Lower lobe of right lung (tissue), 2 donors: ENCODE measurements at places on chromosomes 11 and 22. TPM values are rescaled to one million over a fixed set of nuclear protein-coding genes. Genes with fewer than 3 reads are reported as not detected.

CARD16 gene
- total RNA-seq = 97.3 TPM

LRRN4CL gene
- 3.4 TPM for total RNA-seq

SCGB2A2 gene
- total RNA-seq = not detected

KRTAP5-7 gene
- not detected for total RNA-seq

HSPA8 gene
- 1,001 TPM for total RNA-seq

ANKK1 gene
- total RNA-seq = 0.41 TPM

KCNJ1 gene
- total RNA-seq = 0.18 TPM

SYCE3 gene
- not detected for total RNA-seq

LUZP2 gene
- not detected for total RNA-seq

OSBP gene
- total RNA-seq = 37.7 TPM

GRIA4 gene
- total RNA-seq = not detected

NAT10 gene
- total RNA-seq = 37.3 TPM

MYOD1 gene
- total RNA-seq = not detected

OR5M10 gene
- total RNA-seq = not detected

UCP3 gene
- total RNA-seq = 3.1 TPM

POLR2F gene
- total RNA-seq = 60.3 TPM

CABP7 gene
- total RNA-seq = not detected

RCOR2 gene
- 0.18 TPM for total RNA-seq

NFAM1 gene
- total RNA-seq = 21.8 TPM

OR8B8 gene
- total RNA-seq = not detected

PRDX5 gene
- total RNA-seq = 203 TPM

APOL4 gene
- total RNA-seq = 29.0 TPM

LDLRAD3 gene
- total RNA-seq = 7.7 TPM

C1QTNF6 gene
- total RNA-seq = 5.3 TPM

CARS1 gene
- total RNA-seq = 40.2 TPM

GCAT gene
- total RNA-seq = 7.1 TPM

OR10AG1 gene
- not detected for total RNA-seq

NOX4 gene
- total RNA-seq = 4.3 TPM
